AG09319 (cell line): ENCODE measurements at places on chromosomes 11 and 22.

DNA sequence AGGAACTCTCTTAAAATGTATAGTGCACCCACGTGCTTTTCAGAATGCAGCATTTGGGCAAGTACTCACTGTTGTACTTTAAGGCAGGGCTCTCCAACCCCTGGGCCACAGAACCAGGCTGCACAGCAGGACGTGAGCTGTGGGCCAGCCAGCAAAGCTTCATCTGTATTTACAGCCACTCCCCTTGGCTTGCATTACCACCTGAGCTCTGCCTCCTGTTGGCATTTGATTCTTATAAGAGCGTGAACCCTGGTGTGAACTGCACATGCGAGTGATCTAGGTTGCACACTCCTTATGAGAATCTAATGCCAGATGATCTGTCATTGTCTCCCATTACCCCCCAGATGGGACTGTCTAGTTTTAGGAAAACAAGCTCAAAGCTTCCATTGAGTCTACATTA, 3.0 kb downstream of the C11orf58 start:
- DNase-seq: no peak

GRCh38 chr22:17116572-17117330, 4.4 kb downstream of the TMEM121B start:
- no peak for DNase-seq

DNA sequence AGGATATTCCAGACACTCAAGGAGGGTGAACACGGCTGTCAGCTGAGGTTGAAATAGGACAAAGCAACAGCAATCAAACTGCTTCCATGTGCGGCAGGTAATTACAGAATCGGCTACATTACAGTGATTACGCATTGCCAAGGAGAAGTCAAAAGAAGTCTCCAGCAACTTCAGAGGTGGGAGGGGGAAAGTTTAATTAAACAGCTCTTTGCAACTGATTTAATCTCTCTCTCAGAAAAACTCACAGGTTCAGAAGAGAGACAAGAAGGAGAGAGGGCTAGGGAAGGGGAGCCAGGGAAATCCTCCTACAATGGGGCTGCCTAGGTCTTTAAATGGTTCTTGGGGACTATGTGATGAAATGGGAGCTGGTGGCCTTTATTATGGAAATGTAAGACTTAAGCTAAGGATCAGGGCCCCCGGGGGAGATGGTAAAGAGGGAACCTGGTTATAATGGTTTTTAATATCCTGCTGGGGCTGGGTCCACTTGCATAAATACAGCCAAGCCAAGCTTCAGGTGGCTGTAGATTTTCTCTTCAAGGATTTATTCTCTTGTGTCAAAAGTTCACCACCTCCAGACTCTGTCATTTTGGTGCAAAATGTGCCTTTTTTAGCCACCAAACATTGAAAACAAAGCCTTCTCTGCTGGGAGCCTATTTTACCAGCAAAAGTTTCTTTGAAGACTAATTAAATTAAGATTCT, 354.7 kb upstream of the NARS2 start:
- DNase-seq: no peak

DNA sequence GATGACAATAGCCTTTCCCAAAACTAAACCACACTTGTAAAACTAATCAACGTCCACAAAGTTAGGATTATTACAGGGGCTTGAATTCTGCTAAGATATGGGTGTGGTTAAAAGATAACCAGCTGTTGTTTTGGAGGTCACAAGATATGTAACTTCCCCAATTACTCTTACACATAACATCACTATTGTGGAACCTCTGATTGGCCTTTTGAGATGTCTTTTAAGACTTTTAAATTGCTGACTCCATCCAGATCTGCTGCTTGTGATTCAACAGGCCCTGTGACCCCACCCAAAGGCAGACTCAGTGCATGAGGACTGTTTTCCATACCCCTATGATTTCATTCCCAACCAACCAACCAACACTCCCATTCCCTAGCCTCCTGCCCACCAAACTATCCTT, 893.9 kb downstream of the OPCML start:
- no peak for DNase-seq

GRCh38 chr11:15108592-15109130, 6.1 kb upstream of the INSC start:
- DNase-seq: no peak

GRCh38 chr22:36988075-36988832, 31.0 kb downstream of the TST start:
- DNase-seq: no peak
